ENCODE measurements at places on chromosomes 13 and 19.

DNA sequence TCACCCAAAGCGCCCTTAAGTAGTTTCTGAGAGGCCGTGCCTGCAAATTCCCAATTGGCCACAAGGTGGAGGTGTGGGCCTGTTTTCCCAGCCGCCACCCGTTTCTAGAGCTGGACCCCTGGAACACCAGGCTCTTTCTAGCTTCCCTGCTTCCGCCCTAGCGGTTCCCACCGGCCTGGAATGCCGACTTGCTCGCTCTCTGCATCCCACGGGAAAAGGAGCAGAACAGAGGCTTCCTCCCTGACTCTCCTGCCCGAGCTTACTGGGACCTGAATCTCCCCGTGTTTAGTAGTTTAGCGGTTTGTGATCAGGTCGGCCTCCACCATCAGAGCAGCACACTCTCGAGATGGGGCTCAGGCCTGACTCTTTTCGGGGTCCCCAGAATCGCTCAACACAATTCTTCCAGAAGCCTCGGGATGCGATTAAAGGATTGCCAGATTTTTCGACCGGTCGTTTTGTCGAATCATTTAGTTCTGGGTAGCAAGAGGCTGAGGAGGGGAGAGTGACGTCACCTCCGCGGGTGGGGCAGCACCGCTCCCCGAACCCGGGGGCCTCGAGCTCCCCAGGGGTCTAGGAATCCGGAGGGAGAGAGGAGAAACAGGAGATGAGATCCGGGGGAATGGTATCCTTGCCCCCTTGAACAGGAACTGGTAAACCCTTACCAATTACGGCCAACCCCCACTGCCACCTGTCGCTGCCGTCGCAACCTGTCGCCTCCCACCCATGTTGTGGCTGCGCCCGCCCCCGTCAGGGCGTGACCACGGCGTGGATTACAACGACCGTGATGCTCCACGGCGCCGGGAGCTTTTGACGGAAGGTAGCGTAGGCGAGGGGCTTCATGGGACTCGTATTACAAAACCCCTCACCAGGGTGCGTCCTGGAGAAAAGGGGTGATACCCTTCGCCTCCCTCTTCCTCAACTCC lies 8.0 kb downstream of the NAPSA start:
- DNase-seq: no peak

GRCh38 chr19:11279505-11280236 lies 16.3 kb upstream of the TSPAN16 start:
- no peak for DNase-seq

- DNase-seq: no peak
Measured at GRCh38 chr19:54364775-54365257, at the start of gene LAIR1. TSS of gene LAIR1 (minus strand) at chr19:54364931. CDS start at chr19:54364804, 127 bp downstream.

DNA sequence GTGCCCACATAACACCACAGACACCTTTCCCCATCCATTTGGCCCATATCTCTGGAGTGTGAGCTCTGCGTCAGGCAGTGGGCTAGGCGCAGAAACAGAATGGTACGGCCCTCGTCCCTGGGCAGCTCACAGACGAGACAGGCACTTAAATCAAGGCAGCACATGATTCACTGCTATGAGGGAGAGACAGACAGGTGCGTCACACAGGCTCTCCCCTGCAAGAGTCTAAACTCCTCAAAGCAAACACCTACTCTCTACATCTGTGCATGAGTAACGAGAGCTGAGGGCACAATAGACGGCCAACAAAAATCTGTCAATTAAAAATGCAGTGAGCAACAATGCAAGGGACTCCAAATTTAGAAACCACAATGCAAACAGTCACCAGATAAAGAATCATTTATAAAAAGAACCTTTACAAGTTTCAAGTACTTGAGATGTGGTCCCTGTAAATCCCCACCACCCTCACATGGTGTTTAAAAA lies 348.9 kb downstream of the UQCRFS1 start:
- no peak for DNase-seq

DNA sequence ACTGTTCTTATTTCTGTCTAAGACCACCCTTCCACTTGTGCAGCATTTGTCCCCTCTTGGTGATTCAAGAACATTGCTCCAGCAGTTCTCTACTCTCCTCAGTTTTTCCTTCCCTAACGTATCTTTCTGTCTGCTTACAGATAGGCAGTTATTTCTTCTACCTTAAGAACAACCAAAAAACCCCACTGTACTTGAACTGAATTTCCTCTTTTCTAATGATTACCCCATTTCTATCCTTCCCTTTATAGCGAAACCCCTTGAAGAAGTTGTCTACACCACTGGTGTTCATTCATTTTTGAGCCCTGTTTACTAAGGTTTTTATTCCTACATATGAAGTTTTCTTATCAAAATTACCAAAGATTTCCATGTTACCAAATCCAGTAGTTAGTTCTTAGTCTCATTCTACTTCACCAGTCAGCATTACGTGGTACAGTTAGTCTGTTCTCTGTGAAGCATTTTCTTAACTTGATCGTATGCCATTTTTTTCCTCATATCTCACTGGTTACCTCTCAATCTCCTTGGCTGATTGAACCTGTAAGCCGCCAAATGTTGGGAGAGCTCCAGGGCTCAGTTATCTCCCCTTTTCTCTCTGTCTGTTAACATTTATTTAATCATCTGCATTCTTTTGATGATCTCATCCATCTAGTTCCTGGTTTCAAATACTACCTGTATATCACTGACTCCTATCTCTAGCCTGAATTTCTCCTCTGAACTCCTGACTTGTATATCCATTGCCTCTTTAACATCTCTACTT lies 9.0 kb downstream of the LSM14A start:
- DNase-seq: no peak

- no peak for DNase-seq
Measured at GRCh38 chr13:75469047-75469446, 12.9 kb downstream of the TBC1D4 start.

GRCh38 chr13:23506071-23506806 lies 64.0 kb upstream of the TNFRSF19 start:
- no peak for DNase-seq

DNA sequence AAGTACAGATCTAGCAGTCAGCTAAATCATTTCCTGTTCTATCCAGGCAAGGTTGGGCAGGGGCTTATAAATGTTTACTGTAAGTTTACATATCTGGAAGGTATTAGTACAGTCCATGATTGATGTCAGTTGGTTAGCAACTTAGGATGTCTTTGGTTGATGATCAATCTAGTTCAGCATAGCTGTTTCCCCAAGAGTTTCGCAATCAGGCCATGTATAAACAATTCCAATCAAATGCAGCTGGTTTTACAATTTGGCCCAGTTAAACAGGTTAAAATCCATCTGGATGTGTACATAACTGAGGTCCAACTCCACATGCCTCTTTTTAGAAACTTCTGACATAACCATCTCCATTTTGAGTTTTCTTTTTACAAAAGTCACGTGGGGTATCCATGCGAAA lies 6.9 kb downstream of the ZNF221 start:
- DNase-seq: no peak

DNA sequence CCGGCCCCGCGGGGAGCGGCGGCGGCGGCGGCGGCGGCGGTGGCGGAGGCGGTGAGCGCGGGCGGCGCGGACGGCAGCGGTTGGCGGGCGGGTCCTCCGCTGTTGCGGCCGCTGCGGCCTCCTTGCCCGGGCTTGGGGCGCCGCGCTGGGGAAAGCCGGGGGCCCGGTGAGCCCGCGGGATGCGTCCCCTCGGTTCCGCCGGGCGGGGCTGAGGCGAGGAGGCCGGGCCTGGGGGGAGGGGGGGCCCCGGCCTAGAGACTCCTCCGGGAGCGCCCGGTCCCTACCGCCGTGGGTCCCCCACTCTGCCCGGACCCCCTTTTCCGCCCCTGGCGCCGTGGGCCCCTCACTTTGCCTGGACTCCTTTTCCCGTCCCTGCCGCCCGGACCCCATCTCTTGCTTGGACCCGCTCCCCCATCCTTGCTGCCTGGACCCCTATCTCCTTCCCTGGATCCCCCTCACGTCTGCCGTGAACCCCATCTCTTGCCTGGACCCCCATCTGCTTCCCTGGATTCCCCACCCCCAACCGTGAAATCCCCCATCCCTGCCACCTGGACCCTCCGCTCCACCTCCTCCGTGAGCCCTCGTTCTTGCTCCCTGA lies 28.6 kb upstream of the NDUFS7 start:
- DNase-seq: no peak

DNA sequence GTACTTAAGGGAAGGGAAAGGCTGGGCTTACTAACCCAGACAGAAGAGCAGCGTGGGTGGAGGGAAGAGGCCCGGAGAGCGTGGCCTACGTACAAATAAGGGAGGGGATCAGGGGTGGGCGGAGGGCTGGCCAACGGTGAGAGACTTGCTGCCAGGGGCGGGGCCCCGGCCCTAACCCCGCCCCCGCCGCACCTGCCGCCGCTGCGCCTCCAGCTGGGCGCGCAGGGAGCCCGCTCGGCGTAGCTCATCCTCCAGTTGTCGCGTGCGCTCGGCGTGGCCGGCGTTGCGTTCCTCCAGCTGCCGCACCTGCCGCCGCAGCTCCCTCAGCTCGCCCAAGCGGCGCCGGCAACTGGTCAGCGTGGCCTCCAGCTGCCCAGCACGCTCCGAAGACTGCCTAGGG lies 5.7 kb downstream of the HOOK2 start:
- DNase-seq: no peak

- no peak for DNase-seq
Measured at GRCh38 chr19:44346556-44346955, 9.9 kb downstream of the ZNF112 start.

- DNase-seq: no peak
Measured at GRCh38 chr19:1214299-1214861, 8.8 kb downstream of the STK11 start.

DNA sequence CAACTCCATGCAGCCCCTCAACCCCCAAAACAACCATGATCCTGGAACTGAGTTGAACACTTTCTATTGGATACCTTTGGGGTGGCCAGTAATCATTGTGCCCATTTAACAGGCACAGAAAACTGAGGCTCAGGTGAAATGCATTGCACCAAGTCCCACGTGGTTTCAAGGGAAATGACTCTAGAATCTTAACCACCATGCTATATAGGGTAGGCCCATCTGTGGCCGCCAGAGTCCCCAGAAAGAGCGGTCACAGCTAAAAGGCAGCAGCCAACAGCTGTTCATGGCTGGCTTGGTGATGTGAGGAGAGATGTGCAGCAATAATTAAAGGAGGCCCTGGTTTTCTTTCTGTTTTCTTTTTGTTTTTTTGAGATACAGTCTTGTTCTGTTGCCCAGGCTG lies 2.6 kb downstream of the CNN1 start:
- no peak for DNase-seq

DNA sequence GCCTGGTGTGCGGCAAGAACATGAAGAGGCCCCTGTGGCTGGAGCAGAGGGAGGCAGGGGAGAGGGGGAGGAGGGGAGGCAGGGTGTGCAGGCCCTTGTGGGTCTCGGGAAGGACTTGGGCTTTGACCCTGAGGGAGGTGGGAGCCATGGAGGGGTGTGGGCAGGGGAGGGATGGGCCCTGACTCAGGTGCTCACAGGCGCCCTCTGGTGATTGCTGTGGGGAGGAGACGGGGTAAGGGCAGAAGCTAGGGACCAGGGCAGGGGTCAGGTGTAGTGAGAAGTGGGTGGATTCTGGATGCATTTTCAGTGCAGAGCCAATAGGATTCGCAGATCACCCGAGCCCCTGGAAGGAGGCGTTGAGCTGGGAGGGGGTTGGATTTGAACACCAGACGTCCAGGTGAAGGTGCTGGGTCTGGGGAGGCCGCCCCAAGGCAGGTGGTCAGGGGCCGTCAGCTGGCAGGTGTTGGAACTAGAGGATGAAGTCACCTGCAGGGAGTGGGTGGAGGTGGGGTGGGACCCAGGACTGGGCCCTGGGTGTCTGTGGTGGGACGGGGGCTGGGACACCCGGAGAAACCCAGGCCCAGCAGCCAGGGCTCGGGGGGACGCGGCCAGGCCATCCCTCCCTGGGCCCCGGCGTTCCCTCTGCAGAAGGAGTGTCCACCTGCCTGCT lies 185.4 kb downstream of the KDM4B start:
- no peak for DNase-seq

DNA sequence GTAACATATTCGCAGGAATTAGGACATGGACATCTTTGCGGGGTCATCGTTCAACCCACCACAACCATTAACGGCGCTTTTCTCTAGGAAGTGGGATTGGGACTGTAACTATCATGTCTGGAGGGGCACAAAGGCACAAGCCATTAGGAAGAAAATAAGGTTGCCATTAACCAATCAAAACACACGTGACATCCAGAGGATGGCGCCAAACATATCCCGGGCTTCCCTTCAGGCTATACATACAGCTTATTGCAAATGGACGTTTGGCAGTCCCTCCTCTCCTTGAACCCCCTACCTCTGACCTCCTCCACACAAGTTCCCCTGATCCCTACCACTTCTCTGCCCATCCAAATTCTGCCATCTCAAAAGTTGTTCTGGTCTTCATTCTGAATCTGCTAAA lies 26.6 kb upstream of the GSX1 start:
- DNase-seq: no peak

GRCh38 chr19:6531163-6531955 lies 533 bp downstream of the TNFSF9 start:
- DNase-seq: no peak

DNA sequence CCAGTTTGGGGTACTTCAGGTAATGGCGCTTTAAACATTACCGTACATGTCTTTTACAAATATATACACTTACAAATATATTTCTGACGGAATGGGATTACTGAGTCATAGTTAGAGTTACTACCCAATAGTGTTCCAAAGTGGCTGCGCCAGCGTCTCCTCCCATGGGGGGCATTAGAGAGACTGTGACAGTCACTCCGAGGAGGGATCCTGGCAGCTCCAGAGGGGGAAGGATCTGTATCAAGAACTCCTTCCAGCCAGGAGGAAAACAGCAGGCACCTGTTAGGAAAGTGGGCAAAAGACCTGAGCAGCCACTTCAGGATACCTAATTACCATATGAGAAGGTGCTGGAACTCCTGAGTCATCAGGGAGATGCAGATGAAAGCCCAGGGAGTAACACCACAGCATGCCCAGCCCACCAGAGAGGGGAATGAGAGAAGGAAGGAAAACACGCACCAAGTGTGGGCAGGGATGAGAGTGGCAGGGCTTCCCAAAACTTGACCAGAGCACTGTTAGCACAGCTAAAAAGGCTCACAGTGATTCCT lies 52.9 kb downstream of the SLC7A9 start:
- DNase-seq: no peak

- DNase-seq: no peak
Measured at GRCh38 chr19:1998712-1999708, 16.5 kb downstream of the BTBD2 start.

- DNase-seq: no peak
Measured at GRCh38 chr19:40907968-40908735, 26.1 kb upstream of the CYP2A7 start.

- DNase-seq: no peak
Measured at GRCh38 chr13:99165753-99166587, 34.7 kb upstream of the UBAC2 start.

DNA sequence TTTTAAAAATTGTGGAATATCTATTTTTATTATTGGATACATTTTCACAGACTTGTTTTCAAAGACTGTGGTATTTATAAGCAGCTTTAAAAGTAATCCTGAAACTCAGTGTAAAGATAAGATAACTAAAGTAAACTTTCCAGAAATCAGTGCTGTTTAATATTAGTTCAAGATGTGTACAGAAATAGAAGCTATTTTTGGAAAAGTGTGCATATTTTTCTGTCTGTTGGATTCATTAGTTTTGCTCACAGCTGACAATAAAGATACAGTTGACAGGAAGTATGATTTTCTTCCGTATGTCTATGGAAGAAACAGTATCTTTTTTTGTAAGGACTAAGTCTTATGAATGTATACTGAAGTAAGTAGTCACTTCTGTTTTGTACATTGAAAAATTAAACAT lies 85.9 kb downstream of the GJA3 start:
- no peak for DNase-seq

Data from NCI-H524 treated with DMSO at 0.1 percent for 48 hours (cell line).